ENCODE measurements at places on chromosomes 12 and 14. TPM values are rescaled to one million over a fixed set of nuclear protein-coding genes. Genes with fewer than 3 reads are reported as not detected.

The KRT71 gene
- not detected for total RNA-seq

The KERA gene
- not detected for total RNA-seq

The LYZ gene
- total RNA-seq = 50.3 TPM

The DBX2 gene
- 0.93 TPM for total RNA-seq

The CD27 gene
- 0.43 TPM for total RNA-seq

The TROAP gene
- total RNA-seq = 0.60 TPM

GRCh38 chr14:75773046-75773445 lies 112.0 kb downstream of the TTLL5 start:
- DNase-seq = no peak

DNA sequence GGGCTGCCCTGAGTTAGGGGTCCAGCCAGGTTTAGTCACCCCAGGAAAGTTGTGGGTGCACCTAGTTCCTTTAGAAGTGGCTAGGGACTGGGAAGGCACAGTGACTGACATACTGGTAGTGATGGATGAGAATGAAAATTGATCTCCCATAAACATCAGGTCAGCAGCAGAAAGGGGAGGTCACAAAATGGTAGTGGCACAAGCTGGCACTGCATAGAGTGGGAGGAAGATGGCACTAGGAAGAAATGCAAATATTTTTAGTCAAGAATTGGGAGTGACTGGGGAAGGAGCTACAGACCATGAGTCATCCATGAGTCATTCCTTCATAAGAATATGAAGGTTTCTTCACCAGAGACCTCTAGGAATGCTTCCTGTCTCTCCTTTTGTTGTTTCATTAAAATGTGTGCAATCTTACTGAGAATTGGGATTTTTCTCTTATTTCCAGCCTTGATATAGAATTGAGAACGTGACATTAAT lies 198.3 kb upstream of the AMIGO2 start:
- DNase-seq = no peak

GRCh38 chr12:94167756-94168416 lies 19.5 kb downstream of the PLXNC1 start:
- no peak for DNase-seq

GRCh38 chr12:4143896-4144295 lies 129.7 kb upstream of the CCND2 start:
- DNase-seq = no peak

- DNase-seq = peak; percentile 82
These were observed 1.3 kb downstream of the TMEM233 start for GRCh38 chr12:119594772-119595445.

GRCh38 chr14:56953884-56954283 lies 143.6 kb upstream of the OTX2 start:
- no peak for DNase-seq

GRCh38 chr14:104891121-104891551 lies 26.1 kb downstream of the CEP170B start:
- no peak for DNase-seq

DNA sequence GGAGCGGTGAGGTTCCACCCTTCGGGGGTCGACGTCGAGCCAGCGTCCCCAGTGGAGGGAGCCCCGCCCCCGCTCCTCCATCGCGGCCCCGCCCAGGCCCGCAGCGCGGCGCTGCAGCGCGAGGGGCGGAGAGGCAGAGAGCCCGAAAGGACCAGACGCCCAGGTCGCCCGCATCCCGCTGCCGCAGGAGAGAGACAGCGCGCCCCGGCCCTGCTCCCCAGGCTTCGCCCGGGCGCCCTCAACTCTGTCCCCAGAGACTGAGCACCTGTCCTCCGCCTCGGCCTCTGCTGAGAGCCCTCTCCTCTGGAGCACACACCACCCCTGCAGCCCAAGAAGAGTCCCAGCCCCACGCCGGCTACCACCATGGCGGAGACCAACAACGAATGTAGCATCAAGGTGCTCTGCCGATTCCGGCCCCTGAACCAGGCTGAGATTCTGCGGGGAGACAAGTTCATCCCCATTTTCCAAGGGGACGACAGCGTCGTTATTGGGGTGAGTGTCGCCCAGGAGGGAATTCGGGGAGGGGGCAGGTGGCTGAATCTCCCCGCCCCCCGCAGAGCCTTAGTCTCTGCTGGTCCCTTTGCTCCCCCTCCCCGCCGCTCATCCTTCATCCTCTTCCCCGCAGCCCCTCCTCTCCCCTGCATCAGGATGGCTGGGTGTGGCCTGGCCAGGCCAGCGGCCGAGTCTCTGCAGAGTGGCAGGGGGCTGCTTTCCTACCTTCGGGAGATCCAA lies at the start of gene KIF5A:
Gene KIF5A, plus strand, starts transcription at position 136 of the 732 bp plus-strand sequence. Its CDS starts 228 bp downstream, at position 364.
- DNase-seq = peak; percentile 79

DNA sequence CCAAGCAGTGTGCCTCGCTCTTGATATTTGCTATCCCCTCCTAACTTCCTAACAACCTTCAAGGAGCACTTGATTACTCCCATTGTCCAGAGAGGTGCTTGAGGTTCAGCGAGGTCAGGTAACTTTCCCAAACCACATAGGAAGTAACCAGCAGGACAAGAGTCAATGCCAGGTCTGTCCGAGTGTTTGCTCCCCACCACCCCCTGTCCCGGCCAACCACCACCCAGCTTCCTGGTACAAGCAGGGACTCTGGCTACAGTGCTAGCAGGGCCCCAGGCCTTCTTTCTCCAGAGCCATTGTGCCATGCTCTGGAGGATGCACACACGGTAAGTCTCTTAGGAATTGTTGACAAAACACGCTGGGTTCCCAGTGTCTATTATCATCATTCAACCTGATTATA lies 49.2 kb downstream of the SYNE3 start:
- DNase-seq = peak; percentile 63

- peak; percentile 91 for DNase-seq
These were observed 1.1 kb upstream of the LRP1 start for GRCh38 chr12:57127101-57127725.

All from posterior vena cava (tissue), 2 donors.